Upper lobe of right lung (tissue), 1 donor: ENCODE measurements at places on chromosomes 13 and 19. TPM values are rescaled to one million over a fixed set of nuclear protein-coding genes. Genes with fewer than 3 reads are reported as not detected.

Gene ZNF836
- total RNA-seq, result 20.7 TPM

Gene LGALS14
- total RNA-seq, result not detected

Gene CEACAM7
- total RNA-seq, result not detected

Gene LSR
- total RNA-seq, result 79.1 TPM

Gene RAD23A
- 109 TPM for total RNA-seq

GRCh38 chr13:90954605-90955195 lies 392.8 kb upstream of the MIR17HG start:
- no peaks in the 10 kb centered on the region for H3K4me1 ChIP-seq
- no peaks in the 10 kb centered on the region for H3K36me3 ChIP-seq
- no peak for DNase-seq
- no peak overlapping the region for H3K27ac ChIP-seq
- H3K27me3 ChIP-seq, result no peaks in the 10 kb centered on the region

GRCh38 chr19:15479391-15480345 lies at the start of gene PGLYRP2:
PGLYRP2 (minus strand) TSS chr19:15479501; CDS start chr19:15479371, 130 bp downstream.
- no peaks in the 10 kb centered on the region for H3K4me1 ChIP-seq
- peak; percentile 81 for DNase-seq
- H3K4me3 ChIP-seq, result no peak within 1 kb of the TSS
- H3K36me3 ChIP-seq, result no peaks in the 10 kb centered on the region
- H3K27me3 ChIP-seq, result no peaks in the 10 kb centered on the region

- H3K27me3 ChIP-seq, result no peaks in the 10 kb centered on the region
- no peak for DNase-seq
- H3K36me3 ChIP-seq, result no peaks in the 10 kb centered on the region
- no peak overlapping the region for H3K27ac ChIP-seq
Measured at GRCh38 chr19:42512743-42513304, 15.5 kb downstream of the CEACAM1 start.

- no peaks in the 10 kb centered on the region for H3K27me3 ChIP-seq
- no peak overlapping the region for H3K4me3 ChIP-seq
- H3K4me1 ChIP-seq, result no peaks in the 10 kb centered on the region
- no peaks in the 10 kb centered on the region for H3K36me3 ChIP-seq
- no peak for DNase-seq
Measured at GRCh38 chr13:30965380-30965779, 32.9 kb downstream of the TEX26 start.

- no peaks in the 10 kb centered on the region for H3K36me3 ChIP-seq
- no peak overlapping the region for H3K27ac ChIP-seq
- DNase-seq, result no peak
- H3K4me3 ChIP-seq, result no peak overlapping the region
Measured at GRCh38 chr13:59770451-59770850, 393.3 kb downstream of the DIAPH3 start.

DNA sequence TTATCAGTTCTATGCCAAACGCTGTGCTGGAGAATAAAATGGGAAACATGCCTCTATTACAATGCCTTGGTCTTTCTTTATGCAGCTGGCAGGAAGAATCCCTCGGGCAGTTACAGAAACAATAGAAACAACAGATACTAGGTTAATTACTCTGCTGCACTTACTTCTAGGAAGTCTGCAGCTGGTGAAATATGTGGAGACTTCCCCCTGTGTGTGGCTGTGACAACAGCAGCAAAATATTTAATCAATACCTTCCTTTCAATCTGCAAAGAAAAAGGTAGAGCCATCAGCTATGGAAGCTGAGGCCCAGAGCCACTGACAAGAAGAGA lies 9.9 kb downstream of the STOML3 start:
- H3K4me1 ChIP-seq, result no peaks in the 10 kb centered on the region
- H3K27me3 ChIP-seq, result no peaks in the 10 kb centered on the region
- H3K27ac ChIP-seq, result no peak overlapping the region
- DNase-seq, result no peak
- H3K36me3 ChIP-seq, result no peaks in the 10 kb centered on the region

GRCh38 chr13:33743438-33744368 lies 74.2 kb upstream of the RFC3 start:
- DNase-seq, result no peak
- H3K4me3 ChIP-seq, result no peak overlapping the region
- peaks cover 18% of the 10 kb centered on the region for H3K4me1 ChIP-seq
- no peaks in the 10 kb centered on the region for H3K36me3 ChIP-seq
- peak overlapping the region; percentile 61 for H3K27ac ChIP-seq

DNA sequence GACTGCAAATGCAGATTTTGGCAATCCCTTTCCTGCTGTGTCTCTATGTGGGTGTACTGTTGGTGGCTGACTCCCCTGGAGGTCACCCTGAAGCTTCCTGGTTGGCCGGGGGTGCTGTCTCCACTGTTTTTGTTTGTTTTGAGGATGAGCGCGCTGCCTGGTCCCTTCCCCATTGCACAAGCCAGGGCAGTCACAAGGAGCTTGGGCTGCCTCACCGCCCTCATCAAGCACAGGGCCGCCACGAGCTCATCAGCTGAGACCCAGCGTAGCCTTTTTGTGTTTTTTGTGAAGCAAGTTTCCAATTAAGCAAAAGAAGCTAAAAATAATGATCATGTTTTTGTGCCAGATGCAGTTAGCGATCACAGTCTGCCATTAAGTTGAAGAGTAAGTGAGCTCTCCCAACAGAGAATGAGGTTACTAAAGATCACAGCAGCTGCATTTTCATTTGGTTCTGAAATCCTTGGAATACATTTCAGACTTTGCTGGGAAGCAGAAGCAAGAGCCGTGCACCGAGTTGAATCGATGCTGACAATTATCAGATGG lies 57.8 kb downstream of the GGACT start:
- H3K36me3 ChIP-seq, result peaks cover 10% of the 10 kb centered on the region
- H3K27me3 ChIP-seq, result no peaks in the 10 kb centered on the region
- no peak overlapping the region for H3K27ac ChIP-seq
- no peaks in the 10 kb centered on the region for H3K4me1 ChIP-seq
- DNase-seq, result no peak
- H3K4me3 ChIP-seq, result no peak overlapping the region

GRCh38 chr13:50033725-50034124 lies 18.5 kb downstream of the KCNRG start:
- H3K27me3 ChIP-seq, result no peaks in the 10 kb centered on the region
- H3K27ac ChIP-seq, result no peak overlapping the region
- DNase-seq, result no peak

GRCh38 chr13:113393226-113393562 lies 29.3 kb upstream of the GRTP1 start:
- no peaks in the 10 kb centered on the region for H3K27me3 ChIP-seq
- peaks cover 7% of the 10 kb centered on the region for H3K4me1 ChIP-seq
- peak overlapping the region; percentile 80 for H3K4me3 ChIP-seq
- peak; percentile 59 for DNase-seq
- no peak overlapping the region for H3K27ac ChIP-seq

DNA sequence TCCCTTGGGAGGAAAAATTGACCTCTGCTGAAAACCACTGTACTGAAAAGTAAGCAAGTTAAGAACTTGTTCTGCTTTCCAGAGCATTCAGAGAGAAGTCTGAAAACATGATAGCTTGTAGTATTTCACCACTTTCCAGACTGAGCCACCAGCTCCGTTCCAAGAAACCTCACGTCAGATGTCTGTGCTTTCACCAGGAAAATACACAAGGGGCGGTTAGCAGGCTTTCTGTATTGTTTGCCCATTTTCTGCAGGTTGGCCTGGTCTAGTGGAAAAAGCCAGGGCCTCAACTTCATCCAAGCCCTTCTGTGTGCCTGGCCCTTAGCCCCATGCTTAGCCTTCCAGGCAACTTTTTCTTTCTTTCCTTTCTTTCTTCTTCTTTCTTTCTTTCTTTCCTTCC lies 36.4 kb downstream of the RXFP2 start:
- no peaks in the 10 kb centered on the region for H3K4me1 ChIP-seq
- no peaks in the 10 kb centered on the region for H3K27me3 ChIP-seq
- no peak overlapping the region for H3K4me3 ChIP-seq
- no peak for DNase-seq
- H3K27ac ChIP-seq, result no peak overlapping the region

GRCh38 chr19:48445256-48445605 lies 552 bp upstream of the GRWD1 start:
- peaks cover 35% of the 10 kb centered on the region for H3K36me3 ChIP-seq
- H3K4me3 ChIP-seq, result peak overlapping the region; percentile 100
- peak overlapping the region; percentile 88 for H3K27ac ChIP-seq
- no peak for DNase-seq
- H3K4me1 ChIP-seq, result peaks cover 13% of the 10 kb centered on the region

DNA sequence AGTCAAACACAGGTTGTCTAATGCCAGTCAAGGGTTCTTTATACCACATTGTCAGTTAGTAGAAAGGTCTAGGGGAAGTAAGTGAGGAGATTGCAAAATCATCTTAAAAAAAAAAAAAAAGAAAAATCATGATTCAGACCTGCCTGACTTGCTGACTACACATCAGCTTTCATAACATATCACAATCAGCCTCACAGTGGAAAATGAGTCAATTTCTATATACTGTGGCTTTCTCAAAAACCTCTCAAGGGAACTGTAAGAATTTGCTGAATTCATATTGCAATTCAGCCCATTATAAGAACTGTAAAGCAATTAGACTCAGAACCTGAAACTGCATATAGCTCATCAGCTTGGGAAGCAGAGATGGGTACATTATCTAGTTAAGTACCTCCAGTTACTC lies 75.3 kb upstream of the GPC6 start:
- H3K4me3 ChIP-seq, result no peak overlapping the region
- no peaks in the 10 kb centered on the region for H3K27me3 ChIP-seq
- H3K27ac ChIP-seq, result no peak overlapping the region
- no peak for DNase-seq

DNA sequence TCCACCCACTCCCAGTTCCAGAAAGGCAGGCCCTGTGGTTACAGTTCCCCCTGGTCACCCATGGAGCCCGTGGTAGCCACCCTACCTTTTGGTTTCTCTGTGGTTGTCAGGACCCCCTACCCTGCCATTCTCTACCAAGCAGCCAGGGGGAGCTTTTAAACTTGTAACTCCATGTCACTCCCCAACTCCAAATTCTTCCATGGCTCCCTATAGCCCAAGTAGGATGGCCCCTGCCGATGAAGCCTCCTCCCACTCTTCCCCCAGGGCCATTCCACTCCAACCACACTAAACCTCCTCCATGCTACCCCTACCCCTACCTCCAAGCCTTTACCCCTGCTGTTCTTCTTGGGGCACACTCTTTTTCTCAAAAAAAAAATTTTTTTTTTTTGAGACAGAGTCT lies 2.2 kb downstream of the S1PR2 start:
- H3K27me3 ChIP-seq, result no peaks in the 10 kb centered on the region
- H3K4me3 ChIP-seq, result peak overlapping the region; percentile 96
- no peaks in the 10 kb centered on the region for H3K36me3 ChIP-seq
- H3K27ac ChIP-seq, result peak overlapping the region; percentile 36
- DNase-seq, result no peak

- H3K27ac ChIP-seq, result no peak overlapping the region
- no peak for DNase-seq
- H3K4me3 ChIP-seq, result peak overlapping the region; percentile 20
- H3K36me3 ChIP-seq, result no peaks in the 10 kb centered on the region
- H3K4me1 ChIP-seq, result peaks cover 5% of the 10 kb centered on the region
- no peaks in the 10 kb centered on the region for H3K27me3 ChIP-seq
Measured at GRCh38 chr19:2016041-2016807, 710 bp upstream of the BTBD2 start.
